ENCODE measurements at places on chromosomes 5 and 9.

GRCh38 chr5:87114631-87115030 lies 153.1 kb upstream of the RASA1 start:
- no peak for DNase-seq

DNA sequence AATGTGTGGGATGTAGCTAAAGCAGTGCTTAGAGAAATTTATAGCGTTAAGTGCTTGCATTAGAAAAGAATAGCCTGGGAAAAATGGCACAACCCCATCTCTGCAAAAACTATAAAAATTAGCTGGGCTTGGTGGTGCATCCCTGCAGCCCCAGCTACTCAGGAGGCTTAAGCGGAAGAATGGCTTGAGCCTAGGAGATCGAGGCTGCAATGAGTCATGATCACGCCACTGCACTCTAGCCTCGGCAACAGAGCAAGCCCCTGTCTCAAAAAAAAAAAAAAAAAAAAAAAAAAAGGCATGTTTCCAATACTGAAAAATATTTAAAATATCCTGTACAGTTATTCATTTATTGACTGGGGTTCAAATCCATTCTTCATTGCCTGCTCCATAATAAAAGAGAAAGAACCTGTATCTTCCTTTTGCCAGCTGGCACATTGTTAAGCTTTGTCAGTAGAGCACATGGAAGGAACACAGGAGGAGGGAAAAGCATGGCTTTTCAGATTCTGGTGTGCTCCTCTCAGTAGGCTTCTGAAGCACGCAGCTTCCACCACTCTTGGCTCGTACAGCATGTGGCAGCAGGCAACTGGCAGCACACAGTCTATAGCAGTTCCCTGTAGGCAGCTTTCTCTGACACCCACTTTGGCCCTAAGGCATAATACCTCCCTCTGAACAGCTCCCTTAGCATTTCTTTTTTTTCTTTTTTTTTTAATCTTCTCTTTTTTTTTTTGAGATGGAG lies 73.5 kb downstream of the TRIM36 start:
- peak; percentile 65 for DNase-seq

DNA sequence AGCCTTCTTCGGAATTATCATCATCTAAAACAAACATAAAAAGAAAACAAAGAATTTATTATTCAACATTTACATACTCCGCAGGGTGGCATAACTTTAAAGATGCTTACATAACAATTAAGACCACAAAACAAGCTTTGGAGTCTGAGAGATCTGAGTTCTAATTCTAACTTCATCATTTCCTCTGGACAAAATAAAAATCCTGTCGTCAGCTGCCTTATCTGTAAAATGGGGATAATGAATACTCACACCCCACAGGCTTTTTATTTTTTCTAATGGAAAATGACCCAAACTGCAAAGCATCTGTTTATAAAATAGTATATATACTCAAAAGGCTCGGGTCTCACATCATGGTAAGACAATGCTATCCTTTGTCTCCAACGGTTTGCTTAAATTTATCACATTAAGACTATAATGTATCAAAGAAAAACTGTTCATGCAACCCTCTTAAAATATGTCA lies 4.3 kb downstream of the ARRDC3 start:
- DNase-seq: no peak

DNA sequence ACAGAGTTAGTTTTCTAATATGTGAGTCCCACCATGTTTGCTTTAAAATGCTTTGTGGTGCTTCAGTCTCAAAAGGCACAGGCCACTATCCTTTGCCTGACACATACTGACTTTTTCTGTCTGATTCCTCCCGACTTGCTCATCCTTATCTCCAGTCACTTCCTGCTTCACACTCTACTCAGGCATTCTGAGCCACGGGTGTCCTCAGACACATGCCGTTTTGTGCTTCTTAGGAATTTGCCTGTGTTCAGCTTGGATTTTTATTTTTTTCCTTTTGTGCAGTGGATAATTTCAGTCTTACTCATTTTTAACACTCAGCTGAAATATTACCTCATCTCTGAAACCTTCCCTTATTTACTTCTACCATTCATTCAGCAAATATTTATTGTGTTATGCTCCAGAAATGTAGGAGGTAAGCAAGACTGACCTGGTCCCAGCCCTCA lies 54.1 kb downstream of the MAN2A1 start:
- no peak for DNase-seq

- no peak for DNase-seq
Measured at GRCh38 chr5:107285772-107286171, 385.0 kb downstream of the EFNA5 start.

DNA sequence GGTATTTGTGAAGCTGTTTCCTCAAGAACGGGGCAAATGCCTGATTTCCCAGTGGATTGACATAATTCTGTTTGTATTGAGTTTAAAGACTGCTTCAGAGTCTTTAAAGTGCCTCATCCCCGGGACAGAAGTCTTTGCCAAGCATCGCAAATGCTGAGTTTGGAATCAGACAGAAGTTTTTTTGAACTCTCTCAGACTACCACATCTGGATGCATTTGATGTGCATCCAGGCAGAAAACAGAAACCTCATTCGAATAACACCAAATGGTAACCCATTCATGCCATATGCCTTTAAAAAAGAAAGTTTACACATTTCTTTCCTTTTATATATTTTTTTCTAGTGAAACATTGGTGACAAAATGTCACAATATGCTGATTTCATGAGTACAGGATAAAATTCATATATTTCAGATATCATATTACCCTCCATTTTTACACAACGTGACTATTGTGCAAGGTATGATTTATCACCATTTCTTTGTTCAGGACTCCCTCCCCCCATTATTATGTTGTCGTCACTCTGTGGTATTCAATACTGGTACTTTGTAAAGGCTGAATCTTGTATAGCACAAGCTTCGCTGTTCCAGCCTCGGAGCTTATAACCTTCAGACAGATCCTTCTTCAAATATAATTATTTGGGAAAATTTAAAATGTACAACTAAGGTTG lies 91.1 kb downstream of the ZNF608 start:
- DNase-seq: no peak

DNA sequence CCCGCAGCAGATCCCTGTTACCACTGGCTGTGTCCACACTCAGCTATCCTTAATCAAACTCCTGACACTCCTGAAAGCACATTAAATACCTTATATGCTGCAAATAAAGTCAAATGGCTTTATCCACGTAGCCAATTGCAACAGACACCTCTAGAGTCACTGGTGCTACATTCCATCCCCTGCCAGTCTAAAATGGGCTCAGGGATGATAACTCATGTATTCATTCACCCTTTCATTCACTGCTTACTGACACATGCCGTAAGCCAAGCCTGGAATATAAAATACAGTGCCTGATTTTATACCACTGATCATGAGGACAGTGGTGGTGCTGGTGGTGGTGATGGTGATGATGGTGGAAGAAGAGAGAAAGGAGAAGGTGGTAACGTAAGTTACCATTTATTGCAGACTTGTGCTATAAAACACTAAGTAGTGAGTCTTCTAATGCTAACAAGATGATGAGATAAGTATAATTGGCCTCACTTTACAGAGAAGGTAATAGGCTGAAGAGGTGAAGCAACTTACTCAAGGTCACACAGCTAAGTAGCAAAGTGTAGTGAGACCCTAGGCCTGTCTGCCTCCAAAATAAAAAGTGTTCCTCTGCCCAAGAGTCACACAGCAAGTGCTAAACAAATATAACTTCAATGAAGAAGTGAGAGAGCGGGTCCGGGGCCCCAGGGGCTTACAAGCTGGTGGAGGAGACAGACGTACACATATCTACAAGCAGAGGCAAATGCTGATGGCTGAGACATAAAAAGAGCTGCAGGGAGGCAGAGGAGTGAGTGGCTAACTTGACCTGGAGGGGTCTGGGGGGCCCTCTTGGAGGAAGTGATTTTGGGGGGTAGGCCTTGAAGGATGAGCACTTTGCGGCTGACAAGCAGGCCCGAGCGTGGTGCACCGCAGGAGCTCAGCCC lies 1.2 kb downstream of the TTLL11 start:
- no peak for DNase-seq

GRCh38 chr5:78515670-78516069 lies 132.9 kb downstream of the LHFPL2 start:
- peak; percentile 46 for DNase-seq

GRCh38 chr5:113806904-113807303 lies 293.4 kb downstream of the YTHDC2 start:
- peak; percentile 69 for DNase-seq

GRCh38 chr9:76654051-76654461 lies 110.2 kb upstream of the PCA3 start:
- DNase-seq: no peak

GRCh38 chr9:14936491-14936890 lies 26.3 kb upstream of the FREM1 start:
- DNase-seq: no peak

GRCh38 chr5:128645581-128645980 lies 107.5 kb upstream of the FBN2 start:
- DNase-seq: no peak

- no peak for DNase-seq
Measured at GRCh38 chr9:75712700-75713099, 177.8 kb upstream of the PCSK5 start.

GRCh38 chr9:34644766-34645314 lies 1.6 kb upstream of the GALT start:
- no peak for DNase-seq

GRCh38 chr9:98922721-98923435 lies 20.8 kb upstream of the COL15A1 start:
- no peak for DNase-seq

GRCh38 chr9:70262948-70263347 lies 4.2 kb downstream of the SMC5 start:
- DNase-seq: no peak

GRCh38 chr9:130681769-130682420 lies 11.7 kb upstream of the EXOSC2 start:
- peak; percentile 59 for DNase-seq

- DNase-seq: no peak
Measured at GRCh38 chr5:107799306-107799705, 128.6 kb upstream of the EFNA5 start.

DNA sequence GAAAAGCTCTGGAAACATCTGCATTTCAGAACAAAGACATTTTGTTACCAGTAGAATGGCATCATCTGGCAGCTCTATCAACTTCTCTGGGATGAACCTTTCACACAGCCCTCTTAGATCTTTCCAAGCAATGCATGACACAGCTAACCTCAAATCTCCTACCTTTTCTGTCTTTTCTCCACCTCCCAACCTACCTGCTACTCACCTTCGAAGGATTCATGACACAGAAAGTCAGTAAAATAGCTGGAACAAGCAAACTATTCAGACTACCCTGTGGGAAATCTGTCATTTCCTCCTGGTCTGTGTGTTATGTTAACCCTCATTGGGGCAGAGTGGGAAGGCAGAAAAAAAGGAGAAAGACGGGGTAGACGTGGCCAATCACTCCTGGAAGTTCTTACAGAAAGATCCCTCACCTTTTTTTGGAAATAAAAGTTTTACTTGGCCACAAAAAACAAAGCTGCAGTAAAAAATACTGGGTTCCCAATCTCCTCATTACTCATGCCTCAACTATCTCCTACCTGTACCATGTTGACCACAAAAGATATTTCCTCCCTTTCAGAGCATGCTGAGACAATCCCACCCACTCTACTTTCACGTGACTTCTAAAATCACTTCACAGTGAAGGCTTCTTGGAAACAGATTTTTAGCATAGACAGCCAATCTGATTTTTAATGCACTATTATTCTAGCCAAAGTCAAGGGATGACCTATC lies 362.1 kb upstream of the RFX3 start:
- no peak for DNase-seq

GRCh38 chr5:120368923-120369715 lies 95.0 kb upstream of the PRR16 start:
- DNase-seq: no peak

GRCh38 chr9:20477940-20478620 lies 144.2 kb downstream of the MLLT3 start:
- no peak for DNase-seq

- DNase-seq: no peak
Measured at GRCh38 chr9:33332011-33332410, 41.7 kb downstream of the NFX1 start.

- DNase-seq: no peak
Measured at GRCh38 chr5:10620346-10620745, 56.5 kb downstream of the ANKRD33B start.

DNA sequence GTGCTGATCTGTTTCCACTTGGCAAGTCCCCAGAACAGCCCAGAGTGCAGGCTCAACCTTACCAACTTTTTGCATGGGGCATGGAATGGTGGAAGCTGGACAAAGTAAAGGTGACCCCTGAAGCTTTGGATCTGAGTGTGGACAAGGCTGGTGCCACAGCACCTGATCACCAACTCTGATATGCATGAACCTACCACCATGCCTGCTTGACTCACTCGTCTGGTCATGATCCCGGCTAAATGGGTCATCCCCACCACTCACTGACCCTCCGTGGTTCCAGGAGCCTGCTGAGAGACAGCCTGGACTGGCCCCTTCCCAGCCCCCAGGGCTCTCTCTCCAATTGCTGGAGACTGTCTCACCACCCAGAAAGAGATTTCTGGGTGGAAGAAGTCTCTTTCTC lies 14.4 kb upstream of the SLC22A4 start:
- DNase-seq: no peak

- no peak for DNase-seq
Measured at GRCh38 chr9:121767171-121767769, 115.8 kb downstream of the DAB2IP start.

DNA sequence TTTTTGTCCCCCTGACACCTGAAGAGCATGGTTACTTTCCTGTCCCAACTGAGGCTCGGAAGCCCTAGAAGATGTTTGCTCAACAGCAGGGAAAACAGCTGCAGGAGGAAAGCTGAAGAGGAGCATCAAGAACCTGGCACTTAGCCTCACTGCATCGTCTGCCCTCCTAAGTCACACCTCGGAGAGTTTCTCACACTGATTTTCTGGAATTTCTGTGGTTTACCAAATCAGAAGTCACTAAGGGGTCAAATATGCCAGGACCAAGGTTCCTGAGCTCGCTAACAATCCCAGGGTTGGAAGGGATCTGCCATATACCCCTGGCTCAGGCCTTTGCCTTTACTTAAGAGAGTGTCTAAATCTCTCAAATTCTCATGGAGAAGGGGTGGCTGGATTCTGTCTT lies 5.3 kb downstream of the IL12B start:
- no peak for DNase-seq

GRCh38 chr9:90460220-90460619 lies 182.4 kb downstream of the DIRAS2 start:
- DNase-seq: no peak

- peak; percentile 61 for DNase-seq
Measured at GRCh38 chr5:8908055-8908683, 637.7 kb downstream of the SEMA5A start.

DNA sequence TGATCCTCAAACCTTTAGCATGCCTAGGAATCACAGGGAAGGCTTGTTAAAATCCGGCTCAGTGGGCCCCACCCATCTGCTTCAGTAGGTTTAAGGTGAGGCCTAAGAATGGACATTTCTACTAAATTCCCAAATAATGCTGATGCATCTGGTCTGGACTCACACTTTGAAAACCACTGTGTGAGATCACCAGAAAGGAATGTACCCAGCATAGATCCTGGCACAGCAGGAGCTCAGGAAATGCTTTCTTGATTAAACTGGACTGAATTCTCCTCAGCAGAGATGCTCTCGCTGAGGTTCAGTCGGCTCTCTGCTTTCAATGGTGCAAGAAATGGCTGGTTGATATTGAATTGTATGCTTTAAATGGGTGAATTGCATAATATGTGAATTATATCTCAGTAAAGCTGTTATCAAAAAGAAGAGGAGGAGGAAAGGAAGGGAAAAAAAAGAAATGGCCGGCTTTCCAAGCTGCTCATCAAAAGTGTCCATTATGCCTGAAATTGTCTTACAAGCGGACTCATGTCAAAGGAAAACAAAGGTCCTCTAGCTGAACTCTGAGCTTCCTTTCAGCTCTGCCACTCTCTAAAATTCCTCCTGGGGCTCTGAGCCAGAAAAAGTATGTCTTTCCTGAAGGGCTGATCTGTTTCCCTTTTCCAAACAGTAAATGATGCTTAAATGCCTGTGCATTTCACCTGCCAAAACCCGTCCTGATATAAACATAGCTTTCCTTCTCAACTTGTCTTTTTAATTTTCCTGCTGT lies 77.6 kb upstream of the SAP30L start:
- no peak for DNase-seq

All from WERI-Rb-1 (cell line).